HS-27A (cell line): ENCODE measurements at places on chromosomes 7 and 10.

- no peak for DNase-seq
These were observed 80.6 kb downstream of the PRKAG2 start for GRCh38 chr7:151796091-151796870.

GRCh38 chr10:17003151-17003550 lies 126.5 kb downstream of the CUBN start:
- no peak for DNase-seq

GRCh38 chr7:5170251-5170650 lies 19.8 kb upstream of the WIPI2 start:
- DNase-seq, result no peak

- DNase-seq, result no peak
These were observed 80.0 kb downstream of the ZNF277 start for GRCh38 chr7:112286250-112287086.

- peak; percentile 31 for DNase-seq
These were observed 246.2 kb downstream of the CCDC7 start for GRCh38 chr10:32692174-32692573.

DNA sequence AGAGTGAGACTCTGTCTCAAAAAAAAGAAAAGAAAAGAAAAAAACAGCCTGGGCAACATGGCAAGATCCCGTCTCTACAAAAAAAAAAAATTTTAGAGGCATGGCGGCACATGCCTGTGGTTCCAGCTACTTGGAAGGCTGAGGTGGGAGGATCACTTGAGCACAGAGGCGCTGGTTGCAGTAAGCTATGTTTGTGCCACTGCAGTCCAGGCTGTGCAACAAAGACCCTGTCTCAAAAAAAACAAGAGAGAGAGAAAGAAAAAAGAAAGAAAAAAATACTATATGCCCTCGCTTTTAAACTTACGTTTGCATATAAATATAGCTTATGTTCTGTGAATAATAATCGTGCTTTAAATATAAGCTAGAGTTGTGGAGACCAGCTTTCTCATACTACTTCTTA lies 11.2 kb downstream of the HACD1 start:
- DNase-seq, result no peak

DNA sequence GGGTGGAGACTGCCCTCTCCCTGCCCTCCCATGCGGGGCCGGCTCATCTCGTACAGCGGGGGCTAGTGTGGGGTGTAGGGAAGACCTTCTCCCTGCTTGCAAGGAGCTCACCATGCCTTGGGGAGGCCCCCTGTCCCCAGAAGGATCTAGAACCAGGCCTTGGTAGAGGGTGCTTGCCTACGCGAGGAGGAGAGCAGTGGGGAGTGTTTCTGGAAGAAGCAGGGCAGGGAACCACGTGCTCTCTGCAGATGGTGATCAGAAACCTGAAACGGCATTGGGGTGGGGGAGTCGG lies 2.7 kb downstream of the MAFK start:
- no peak for DNase-seq

DNA sequence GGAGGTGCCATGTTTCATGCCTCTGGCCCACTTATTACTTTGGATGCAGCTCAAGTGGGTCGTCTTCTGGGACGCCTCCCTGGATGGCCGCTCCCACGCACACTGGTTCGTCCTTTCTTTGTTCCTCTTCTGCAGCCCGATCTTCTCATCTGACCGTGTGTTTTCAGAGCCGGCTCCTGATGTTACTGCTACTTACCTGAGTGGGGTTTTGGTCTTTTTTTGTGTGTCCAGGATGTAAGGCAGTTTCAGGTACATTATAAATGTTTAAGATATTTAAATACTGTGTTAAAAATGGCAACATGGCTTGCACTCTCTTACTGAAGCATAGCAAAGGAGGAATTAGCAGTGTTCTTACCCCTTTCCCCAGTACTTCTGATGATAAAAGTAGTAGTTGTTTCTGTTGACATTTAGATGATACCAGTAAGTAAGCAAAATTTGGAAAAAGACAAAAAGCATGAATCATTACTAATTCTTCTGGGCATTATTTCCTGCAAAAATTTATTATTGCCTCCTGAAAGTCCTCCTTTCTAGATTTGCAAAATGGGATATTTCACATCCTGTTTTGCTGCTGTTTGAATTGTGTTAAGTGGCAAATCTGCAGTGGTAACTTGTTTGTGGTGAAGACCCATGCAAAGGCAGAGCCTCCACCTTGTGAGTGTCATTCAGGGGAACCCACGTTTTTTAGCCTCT lies 59.4 kb downstream of the SHH start:
- no peak for DNase-seq
